Astrocyte (in vitro differentiated cells and primary cell): ENCODE measurements at places on chromosomes 4 and X. TPM values are rescaled to one million over a fixed set of nuclear protein-coding genes. Genes with fewer than 3 reads are reported as not detected.

Gene COX7B2
- not detected in 2 replicates for total RNA-seq

Gene PRR32
- total RNA-seq: not detected in 2 replicates

Gene PSMD10
- 47.3 and 49.6 TPM in 2 replicates for total RNA-seq

Gene AFF2
- 8.3 and 8.9 TPM in 2 replicates for total RNA-seq

DNA sequence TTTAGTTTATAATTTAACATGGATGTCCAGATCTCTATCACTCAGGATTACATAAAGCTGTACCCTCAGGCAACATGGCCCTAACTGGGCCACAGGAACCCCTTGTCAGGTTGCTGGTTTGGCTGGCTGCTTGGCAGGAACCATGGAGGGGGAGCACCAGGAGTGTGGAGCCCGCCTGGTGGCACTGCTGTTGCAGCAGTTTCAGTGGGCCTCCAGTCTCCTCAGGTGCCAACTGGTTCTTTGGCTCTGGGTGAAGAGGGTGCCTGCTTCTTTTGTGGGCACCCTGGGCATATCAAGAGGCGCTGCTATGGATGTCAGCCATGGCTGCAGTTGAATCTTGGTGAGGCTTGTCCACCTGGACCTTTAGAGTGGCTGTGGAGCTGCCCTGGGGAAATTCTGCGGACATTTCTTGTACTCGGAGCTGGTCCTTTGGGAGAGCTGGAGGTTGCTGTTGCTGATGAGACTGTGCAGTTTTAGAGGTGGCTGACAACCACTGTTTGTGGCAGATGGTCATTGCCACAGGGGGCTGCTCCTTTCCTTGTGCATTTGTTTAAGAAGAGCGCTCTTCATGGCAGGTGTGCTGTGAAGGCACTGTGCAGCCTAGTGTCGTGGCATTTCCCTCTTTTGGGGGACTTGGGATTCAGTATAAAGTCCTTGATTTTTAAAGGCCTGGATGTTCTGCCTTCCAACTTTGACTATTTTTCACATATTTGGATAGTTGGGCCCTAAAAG, 10.3 kb upstream of the SMIM14 start:
- H3K27me3 ChIP-seq: no peaks in the 10 kb centered on the region
- H3K36me3 ChIP-seq: no peaks in the 10 kb centered on the region

- no peak overlapping the region for H3K4me3 ChIP-seq
- peaks cover 86% of the 10 kb centered on the region for H3K4me1 ChIP-seq
- no peak for DNase-seq
- H3K27me3 ChIP-seq: no peaks in the 10 kb centered on the region
These were observed 555.0 kb upstream of the DIPK2B start for GRCh38 chrX:45755703-45756102.

GRCh38 chrX:28225513-28225912, 244.3 kb upstream of the DCAF8L1 start:
- H3K27me3 ChIP-seq: no peaks in the 10 kb centered on the region
- peak; percentile 29 for DNase-seq
- no peak overlapping the region for H3K27ac ChIP-seq
- no peaks in the 10 kb centered on the region for H3K4me1 ChIP-seq
- H3K4me3 ChIP-seq: no peak overlapping the region
- no peaks in the 10 kb centered on the region for H3K36me3 ChIP-seq

GRCh38 chr4:86957215-86957614, 22.4 kb downstream of the AFF1 start:
- peak; percentile 81 for DNase-seq
- no peak overlapping the region for H3K27ac ChIP-seq
- no peaks in the 10 kb centered on the region for H3K27me3 ChIP-seq
- no peak overlapping the region for H3K4me3 ChIP-seq
- H3K4me1 ChIP-seq: peaks cover 3% of the 10 kb centered on the region
- no peaks in the 10 kb centered on the region for H3K36me3 ChIP-seq

DNA sequence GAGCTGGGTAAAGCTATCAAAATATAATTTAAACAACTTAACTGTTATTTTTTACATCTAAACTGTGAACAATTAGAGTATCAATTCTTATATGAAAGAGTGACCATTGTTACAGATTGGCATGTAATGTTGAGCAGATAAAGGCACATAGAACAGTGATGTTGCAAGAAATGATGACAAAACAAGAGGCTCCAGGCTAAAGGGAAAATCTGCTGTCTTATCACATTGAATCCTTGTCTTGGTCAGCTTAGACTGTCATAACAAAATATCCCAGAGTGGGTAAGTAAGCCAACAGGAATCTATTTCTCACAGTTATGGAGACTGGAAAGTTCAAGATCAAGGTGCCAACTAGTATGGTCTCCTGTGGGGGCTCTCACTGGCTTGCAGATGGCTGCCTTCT, 154.1 kb upstream of the PPP3CA start:
- H3K27ac ChIP-seq: no peak overlapping the region
- no peaks in the 10 kb centered on the region for H3K4me1 ChIP-seq
- no peak for DNase-seq
- H3K4me3 ChIP-seq: no peak overlapping the region

DNA sequence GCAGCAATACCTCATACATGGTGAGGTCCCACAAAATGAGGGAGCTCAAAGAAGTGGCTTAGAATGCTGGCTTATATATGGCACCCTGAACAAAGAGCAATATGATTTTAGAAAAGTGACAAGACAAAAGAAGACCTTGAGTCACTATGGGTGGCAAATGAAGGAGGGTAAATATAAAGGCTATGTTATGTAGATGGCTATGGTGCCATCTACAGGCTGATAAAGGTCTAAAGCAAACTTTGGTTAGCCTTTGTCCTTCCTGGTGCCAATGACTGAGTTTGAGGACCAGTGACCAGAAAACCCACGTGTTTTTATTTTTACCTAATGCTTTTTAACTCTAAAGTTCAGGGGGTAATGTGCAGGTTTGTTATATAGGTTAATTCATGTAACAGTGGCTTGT, 151.8 kb downstream of the CCNG2 start:
- no peaks in the 10 kb centered on the region for H3K4me1 ChIP-seq
- H3K36me3 ChIP-seq: no peaks in the 10 kb centered on the region
- H3K4me3 ChIP-seq: no peak overlapping the region
- peak; percentile 3 for DNase-seq
- H3K27ac ChIP-seq: no peak overlapping the region

GRCh38 chr4:145830699-145831098, 107.9 kb downstream of the ZNF827 start:
- H3K27ac ChIP-seq: no peak overlapping the region
- DNase-seq: no peak
- no peaks in the 10 kb centered on the region for H3K36me3 ChIP-seq

GRCh38 chr4:6423575-6423974, 48.8 kb downstream of the PPP2R2C start:
- H3K27me3 ChIP-seq: no peaks in the 10 kb centered on the region
- no peaks in the 10 kb centered on the region for H3K36me3 ChIP-seq
- H3K27ac ChIP-seq: no peak overlapping the region
- no peak overlapping the region for H3K4me3 ChIP-seq

DNA sequence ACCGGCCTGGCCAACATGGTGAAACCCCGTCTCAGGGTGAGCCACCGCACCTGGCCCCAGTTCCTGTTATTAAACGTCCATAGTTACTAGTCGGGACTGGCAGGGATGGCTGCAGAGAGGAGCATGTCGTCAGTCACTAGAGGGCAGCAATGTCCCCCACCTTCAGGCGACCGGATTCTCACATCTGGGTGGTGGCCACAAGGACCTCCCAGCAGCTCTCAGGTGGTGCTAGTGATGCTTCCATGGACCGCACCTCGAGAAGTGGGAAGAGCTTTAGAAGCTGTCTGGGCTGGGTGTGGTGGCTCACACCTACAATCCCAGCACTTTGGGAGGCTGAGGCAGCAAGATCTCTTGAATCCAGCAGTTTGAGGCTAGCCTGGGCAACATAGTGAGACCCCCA, 13.3 kb upstream of the IL3RA start:
- H3K27me3 ChIP-seq: no peaks in the 10 kb centered on the region
- no peaks in the 10 kb centered on the region for H3K4me1 ChIP-seq
- no peak for DNase-seq
- H3K36me3 ChIP-seq: no peaks in the 10 kb centered on the region
- H3K4me3 ChIP-seq: no peak overlapping the region
